NCI-H524 treated with DMSO at 0.1 percent for 48 hours (cell line): ENCODE measurements at places on chromosomes 7 and 10.

DNA sequence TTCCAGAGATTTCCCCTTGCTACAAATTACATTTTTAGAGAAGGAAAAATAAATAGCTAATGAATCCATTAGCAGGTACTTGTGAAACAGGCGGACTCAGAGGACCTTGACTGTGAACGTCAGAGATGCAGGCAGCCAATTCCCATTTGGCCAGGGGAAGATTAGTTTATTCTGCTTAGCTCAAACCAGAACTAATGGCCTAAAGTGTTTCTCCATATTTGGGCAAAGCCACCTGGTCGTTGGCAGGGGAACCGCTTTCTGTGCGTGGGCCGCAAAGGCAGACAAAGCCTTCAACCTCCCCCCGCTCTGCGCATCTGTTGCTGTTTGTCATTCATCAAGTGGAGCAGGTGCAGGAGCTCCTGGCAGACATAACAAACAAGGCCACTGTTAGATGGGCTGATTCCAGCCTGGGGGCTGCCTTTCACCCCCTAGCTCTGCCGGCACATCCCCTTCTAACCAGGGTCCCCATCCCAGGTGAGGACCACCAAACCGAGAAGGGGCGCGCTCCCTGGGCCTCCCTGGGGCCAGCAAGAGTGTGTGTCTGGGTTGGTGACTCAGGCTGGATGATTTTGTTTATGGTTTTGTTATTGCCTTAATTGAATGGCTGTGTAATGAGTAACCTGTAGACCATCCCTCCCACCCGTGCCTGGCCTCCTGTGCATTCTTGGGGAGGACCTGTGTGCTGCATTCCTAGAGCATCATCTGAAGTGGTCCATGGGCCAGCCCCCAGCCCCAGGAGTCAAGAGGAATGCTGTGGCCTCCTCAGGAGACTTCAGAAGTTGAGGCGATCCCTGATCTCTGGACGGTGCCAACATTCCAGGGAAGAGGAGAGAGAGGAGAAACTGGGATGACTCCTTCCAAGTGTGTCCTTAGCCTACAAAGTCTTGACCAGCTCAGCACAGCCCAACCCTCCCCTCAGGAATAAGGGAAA lies 14.5 kb upstream of the CPA1 start:
- DNase-seq: peak; percentile 96

- DNase-seq: no peak
These were observed 271.7 kb downstream of the HGF start for GRCh38 chr7:81498176-81498575.

DNA sequence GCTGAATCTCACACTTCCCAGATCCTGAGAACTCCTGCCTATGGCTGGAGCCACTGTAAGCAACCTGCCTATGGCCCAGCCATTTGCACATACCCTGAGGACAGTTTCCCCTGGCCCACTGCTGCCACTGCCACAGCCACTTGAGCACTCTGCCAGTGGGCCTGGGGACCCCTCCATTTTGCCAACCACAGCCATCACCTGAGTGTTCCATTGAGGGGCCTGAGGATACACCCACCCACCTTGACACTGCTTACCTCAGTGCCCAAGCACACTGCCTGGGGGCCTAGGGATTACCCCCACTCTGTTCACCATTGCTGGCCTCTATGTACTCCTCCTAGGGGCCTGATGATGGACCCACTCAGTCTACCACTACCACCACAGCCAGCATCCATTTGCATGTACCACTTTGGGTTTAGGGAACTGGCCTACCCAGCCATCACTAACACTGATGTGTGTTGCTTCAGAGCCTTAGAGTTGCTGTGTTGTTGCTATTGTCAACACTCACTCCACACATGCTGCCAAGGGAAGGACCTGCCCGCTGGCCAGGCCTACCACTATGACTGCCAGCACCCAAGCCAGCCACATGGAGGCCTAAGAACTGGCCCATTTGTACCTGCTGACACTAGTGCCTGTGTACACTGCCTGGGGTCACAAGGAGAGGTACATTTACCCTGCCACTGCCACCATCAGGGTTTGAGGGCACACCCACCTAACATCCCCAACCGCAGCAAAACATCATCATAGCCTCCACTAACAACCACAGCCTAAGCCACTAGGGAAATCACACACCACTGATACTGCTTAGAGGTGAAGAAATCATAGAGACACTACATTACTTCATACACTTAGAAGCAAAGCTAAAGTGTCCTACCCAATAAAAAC lies 45.9 kb upstream of the ANTXRL start:
- no peak for DNase-seq

DNA sequence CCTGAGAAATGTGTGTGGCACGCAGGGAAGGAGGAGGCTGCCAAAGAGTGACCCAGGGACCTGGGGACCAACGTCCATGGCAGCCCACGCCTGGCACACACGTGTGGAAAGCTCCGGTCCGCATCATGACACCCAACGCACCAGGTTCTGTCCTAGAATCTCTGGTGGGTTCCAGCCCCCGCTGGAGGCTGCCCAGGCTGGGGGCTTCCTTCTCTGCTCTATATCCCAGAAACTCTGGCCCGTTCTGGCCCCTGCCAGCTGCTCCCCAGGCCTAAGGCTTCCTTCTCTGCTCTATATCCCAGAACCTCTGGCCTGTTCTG lies 261.8 kb downstream of the ELFN1 start:
- DNase-seq: no peak

DNA sequence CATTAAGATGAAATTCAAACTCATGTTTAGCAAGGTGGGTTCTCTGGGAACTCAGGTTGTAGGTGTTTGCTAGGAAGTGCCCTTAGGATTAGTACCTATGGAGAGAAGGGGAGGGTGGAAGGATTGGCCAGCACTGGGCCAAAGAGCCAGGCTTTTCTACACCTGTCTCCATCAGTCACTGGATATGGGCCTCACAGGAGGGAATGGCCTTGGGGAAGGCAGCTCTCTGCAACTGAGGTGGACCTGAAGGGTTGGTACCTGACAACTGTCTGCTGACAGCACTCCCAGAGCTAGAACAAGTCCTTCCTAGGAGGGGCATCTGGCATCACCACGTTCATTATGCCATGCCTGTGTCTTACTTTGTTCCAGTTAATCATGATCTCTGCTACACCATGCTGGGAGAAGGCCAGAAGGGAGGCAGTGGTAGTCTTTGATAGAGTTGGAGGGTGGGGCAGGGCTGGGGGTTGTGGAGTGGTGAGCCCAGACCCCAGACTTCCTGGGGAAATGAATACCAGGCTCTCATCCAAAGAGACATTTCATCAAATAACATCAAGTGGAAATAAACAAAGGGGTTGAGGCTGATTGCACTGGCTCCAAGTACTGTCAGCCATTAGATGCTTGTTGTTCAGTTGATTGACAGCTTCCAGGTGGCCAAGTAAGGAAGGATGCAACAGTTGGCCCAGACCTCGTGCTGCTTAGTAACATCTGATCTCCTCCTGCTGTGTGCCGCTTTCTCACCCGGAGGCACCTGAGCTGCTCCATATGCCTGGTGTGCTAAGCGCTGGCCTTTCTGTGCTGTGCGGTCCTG lies 70.6 kb upstream of the PIK3CG start:
- no peak for DNase-seq

DNA sequence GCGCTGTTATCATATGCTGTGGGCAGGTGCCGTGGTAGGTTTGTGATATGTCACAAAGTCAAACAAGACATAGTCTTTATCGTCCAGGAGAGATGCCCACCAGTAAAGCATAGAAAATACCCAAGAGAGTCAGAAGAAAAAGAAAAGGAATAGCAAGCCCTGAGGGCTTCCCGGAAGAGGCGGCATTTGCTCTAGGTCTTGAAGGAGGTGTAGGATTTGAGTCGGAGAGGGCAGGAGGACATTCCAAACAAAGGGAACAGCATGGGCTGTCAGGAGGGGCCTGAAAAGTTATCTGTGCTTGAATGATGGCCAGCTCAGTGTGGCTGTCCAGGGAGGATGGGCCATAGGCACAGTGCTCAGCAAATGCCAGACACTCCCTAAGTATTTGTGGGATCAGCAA lies 42.2 kb downstream of the COL13A1 start:
- DNase-seq: no peak

DNA sequence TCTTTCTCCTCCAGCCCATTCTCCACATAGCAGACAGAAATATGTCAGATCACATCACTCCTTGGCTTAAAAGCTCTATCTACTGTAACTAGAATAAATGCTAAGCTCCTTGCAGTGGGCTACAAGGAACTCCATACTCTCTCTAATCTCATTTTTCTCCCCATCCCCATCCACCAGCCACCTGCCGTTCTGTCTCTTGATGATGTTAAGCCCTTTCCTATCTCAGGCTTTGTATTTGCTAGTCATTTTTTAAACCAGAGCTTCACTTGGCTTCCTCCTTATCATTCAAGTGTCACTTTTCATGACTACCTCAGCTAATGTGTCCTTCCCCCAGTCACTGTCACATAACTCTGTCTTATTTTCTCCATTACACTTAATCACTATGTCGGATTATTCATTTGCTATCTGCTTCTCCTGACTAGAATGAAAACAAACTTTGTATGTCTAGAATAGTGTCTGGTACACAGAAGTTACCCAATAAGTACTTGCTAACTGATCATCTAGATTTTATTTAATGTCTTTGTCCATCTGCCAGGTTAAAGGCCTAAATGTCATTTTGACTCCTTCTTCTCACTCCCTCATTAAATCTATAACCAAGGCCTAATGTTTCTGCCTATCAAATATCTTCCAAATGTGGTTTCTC lies 87.2 kb upstream of the RPA3 start:
- peak; percentile 73 for DNase-seq

DNA sequence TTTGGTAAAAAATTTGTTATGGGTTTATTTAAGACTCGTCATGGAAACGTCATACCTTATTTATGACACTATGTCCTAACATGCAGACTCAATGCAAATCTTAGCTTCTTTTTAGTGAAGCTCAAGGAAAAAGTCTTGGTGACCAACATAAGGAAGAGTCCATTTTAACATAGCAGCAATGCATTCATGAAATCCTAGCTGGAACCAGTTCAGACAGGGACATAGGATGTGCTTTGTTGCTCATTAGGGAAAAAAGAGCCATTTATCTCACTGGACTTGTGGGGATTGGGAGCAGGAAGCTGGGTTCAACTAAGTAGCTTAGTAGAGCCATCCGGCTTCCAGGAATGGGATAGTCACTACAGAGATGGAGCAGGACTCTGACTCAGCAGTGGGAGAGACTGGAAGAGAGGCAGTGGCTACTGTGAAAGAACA lies 100.7 kb upstream of the DKK1 start:
- DNase-seq: no peak
